ENCODE measurements at places on chromosomes 6 and 20.
A peak's percentile ranks its signal among the peaks of the same experiment; 100 is the strongest.

- DNase-seq, result peak; percentile 72
Measured at GRCh38 chr6:104682722-104683643, 176.7 kb downstream of the HACE1 start.

DNA sequence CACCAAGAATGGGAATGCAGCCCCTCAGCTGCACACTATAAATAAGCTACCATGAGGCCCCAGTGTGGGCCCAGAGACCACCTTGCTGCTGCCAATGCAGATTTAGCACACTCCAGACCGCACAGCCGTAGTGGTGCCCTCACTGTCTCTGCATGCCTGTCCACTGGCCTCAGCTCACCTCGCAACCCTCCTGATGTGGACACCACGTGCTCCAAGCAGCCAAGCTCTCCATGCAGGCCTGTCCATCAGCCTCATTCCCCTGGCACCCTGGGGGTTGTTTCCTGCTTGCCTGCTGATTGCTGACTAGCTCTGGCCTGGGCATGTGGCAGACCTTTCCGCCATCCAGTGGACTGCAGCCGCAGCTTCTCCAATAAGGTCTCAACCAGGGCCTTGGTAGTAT is 36.2 kb downstream of the ZBTB9 start:
- no peak for DNase-seq

DNA sequence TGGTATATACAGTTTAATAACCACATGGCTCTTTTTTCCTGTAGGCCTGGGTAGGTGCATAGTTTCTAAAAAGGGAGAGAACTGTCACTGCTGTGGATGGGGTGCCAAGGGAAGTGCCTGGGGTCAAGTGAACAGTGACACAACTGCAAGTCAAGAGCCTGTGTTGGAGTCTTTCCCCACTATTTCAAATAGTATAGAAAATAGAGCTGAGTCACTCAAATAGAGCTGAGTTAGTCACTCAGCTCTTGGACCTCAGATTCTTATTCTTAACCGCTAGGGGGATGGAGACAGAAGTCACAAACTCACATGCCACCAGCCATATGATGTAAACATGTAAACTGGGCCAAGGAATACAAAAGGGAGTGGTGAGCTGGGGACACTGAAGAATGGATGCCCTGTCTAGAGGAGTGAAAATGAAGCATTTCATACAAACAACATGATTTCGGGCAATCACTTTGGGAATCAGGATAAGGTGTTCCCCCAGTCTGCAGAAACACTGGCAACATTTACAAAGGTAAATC is 2.1 kb downstream of the NQO2 start:
- DNase-seq, result peak; percentile 89

DNA sequence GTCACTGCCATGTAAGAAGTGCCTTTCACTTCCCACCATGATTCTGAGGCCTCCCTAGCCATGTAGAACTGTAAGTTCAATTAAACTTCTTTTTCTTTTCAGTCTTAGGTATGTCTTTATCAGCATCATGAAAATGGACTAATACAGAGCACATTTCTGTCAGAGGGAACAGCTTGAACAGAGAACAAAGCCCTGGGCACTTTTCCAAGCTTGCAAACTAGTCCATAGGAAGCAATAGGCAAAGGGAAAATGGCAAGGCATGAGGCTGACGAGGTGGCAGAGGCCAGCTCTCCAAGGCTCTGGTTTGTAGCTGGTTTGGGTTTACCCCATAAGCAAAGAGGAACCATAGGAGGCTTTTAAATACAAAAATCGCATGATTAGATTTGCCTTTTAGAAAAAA is 185.1 kb upstream of the HDDC2 start:
- no peak for DNase-seq

GRCh38 chr6:152695372-152696045 is 2.2 kb upstream of the MYCT1 start:
- DNase-seq, result no peak

DNA sequence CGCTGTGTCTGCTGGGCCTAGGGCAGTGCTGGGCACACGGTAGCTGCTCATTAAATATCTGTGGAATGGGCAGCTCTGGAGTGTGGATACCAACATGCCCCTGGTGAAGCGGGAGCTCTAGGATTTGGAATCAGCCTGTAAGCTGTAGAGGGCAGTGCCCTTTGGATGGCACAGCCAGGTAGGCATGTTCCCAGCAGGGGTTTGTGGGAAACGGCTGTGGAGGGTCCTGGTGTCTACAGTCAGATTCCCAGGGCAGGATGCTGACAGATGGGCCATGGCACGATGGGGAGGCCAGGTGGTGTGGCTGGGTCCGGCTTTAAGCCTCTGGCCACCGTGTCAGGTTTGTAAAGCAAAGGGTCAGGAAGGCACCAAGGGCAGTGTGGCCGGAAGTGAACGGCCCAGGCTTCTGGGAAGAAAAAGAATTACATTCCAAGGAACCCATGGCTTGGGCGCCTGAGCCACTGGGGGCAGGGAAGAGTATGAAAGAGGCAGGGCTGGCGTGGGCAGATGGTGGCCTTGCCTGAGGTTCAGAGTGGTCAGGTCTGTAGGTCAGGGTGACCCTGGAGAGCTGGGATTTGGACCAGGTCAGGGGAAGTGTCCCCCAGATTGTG is 44.8 kb downstream of the UBE2V1 start:
- DNase-seq, result no peak

GRCh38 chr20:40966103-40966502 is 62.5 kb upstream of the TOP1 start:
- peak; percentile 28 for DNase-seq

All from PC-3 (cell line).